ENCODE measurements at places on chromosomes 5 and 9. TPM values are rescaled to one million over a fixed set of nuclear protein-coding genes. Genes with fewer than 3 reads are reported as not detected.

The C9orf152 gene
- not detected for polyA plus RNA-seq

The SREK1IP1 gene
- polyA plus RNA-seq, result 38.4 TPM

The ORM2 gene
- not detected for polyA plus RNA-seq

The PNPLA7 gene
- polyA plus RNA-seq, result 1.2 TPM

The RGMB gene
- polyA plus RNA-seq, result 3.6 TPM

- no peak for DNase-seq
Measured at GRCh38 chr9:122988141-122988540, 45.3 kb upstream of the GPR21 start.

All from naive thymus-derived CD8-positive, alpha-beta T cell (primary cell).